ENCODE measurements at places on chromosomes 12 and 14.

DNA sequence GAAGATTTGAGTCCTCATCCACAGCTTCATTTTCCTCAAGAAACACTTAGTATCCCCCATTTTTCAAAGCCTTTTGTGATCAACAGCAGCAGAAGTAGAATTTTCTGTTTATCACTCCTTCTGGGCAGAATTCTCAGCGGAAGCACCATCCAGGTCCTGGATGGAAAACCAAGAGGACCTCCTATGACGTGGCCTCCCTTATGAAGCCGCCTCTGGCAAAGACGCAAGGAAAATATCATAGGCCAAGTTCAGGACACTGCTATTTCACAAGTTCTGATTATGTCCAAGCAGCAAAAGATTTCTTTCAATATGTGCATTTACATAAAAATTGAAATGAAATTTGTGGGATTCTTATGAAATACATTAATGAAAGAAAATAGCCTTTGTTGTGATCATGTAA, 315.0 kb downstream of the SEC23A start:
- no peak for DNase-seq

DNA sequence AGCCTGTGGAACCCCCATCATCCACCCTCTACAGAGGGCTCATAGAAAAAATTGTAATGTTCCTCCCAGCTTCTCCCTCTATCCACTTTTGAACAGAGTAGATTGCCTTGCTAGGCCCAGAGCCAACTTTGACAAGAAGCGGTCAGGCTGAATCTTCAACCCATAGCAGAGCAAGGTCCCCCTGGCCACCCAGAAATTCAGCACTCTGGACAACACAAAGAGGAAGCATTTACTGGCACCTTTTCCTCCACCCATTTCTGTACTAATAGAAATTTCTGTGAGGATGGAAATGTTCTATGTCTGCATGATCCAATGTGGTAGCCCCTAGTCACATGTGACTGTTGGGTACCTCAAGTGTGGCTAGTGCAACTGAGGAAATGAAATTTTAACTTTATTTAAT, 42.7 kb upstream of the OXA1L start:
- no peak for DNase-seq

DNA sequence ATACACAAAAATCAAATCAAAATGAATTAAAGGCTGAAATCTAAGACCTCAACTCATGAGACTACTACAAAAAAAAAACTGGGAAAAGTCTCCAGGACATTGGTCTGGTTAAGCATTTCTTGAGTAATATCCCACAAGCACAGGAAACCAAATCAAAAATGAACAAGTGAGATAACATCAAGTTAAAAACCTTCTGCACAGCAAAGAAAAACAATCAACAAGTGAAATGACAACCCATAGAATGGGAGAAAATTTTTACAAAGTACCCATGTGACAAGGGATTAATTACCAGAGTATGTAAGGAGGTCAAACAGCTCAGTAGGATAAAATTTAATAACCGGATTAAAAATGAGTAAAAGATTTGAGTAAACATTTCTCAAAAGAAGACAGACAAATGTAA, 338.7 kb downstream of the SLC16A7 start:
- no peak for DNase-seq

DNA sequence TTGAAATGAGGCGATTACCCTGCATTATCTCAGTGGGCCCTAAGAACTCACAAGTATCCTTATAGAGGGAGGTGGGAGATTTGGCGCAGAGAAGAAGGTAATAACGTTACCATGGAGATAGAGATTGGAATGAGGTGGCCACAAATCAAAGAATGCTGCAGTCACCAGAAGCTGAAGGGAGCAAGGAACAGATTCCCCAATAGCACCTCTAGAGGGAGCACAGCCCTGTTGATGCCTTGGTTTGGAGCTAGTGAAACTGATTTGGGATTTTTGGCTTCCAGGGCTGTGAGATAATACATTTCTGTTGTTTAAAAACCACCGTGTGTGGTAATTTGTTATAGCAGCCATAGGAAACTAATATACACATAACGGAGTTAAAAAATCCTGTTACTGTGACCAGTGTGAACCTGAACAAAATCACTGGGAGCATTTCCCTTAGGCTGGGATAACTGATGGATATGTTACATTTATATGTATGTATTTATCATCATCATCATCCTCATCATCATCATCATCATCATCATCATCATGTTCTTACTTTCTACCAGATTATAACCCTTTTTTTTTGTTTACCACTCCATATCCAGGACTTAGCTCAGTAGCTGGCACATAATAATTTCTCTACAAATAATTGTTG, 100.3 kb downstream of the LIN7A start:
- DNase-seq, result peak; percentile 82

DNA sequence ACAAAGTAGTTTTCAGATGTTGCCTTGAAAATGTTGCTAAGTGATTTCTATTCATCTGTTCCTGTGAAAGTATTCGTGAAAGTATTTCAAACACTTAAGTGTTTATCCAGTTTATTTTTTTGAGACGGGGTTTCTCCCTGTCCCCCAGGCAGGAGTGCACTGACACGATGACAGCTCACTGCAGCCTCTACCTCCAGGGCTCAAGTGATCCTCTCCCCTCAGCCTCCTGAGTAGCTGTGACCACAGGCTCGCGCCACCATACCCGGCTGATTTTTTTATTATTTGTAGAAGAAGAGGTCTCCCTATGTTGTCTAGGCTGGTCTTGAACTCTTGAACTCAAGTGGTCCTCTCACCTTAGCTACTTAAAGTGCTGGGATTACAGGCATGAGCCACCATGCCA, 1.7 kb downstream of the ZDHHC17 start:
- no peak for DNase-seq

GRCh38 chr14:47691829-47692228, 16.4 kb upstream of the MDGA2 start:
- DNase-seq, result no peak

- DNase-seq, result no peak
These were observed 517.1 kb downstream of the PRKD1 start for GRCh38 chr14:29410581-29410980.

GRCh38 chr14:58560208-58560607, 77.6 kb upstream of the DACT1 start:
- DNase-seq, result no peak

- no peak for DNase-seq
These were observed 27.6 kb downstream of the EML5 start for GRCh38 chr14:88765130-88765529.

Data from trophoblast cell (in vitro differentiated cells and primary cell).